ENCODE measurements at places on chromosomes 11 and 22.

- DNase-seq: no peak
Observed at GRCh38 chr11:115290893-115291292, 213.3 kb downstream of the CADM1 start.

DNA sequence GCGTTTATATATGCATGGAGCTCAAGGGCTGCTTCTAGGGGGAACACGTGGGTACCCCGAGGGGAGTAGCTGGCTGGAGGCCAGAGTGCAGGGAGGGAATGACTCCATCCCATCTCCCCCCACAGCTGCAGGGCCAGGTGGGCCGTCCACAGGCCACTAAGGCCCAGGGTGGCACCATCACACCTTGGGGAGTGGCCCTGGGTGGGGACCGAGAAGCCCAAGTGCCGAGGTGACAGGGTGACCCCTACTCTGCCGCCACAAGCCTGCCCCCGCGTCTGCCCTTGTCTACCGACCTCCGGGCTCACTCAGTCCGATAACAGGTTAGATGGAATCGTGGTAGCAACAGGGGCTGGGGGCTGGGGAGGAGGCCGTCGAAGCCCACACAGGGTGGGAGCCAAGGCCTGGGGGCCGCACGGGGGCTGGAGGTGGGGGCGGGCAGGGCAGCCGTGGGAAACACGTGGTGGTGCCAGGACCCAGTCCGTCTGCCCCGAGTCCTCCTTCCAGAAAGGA lies 125.7 kb downstream of the KCNQ1OT1 start:
- no peak for DNase-seq

- DNase-seq: no peak
Observed at GRCh38 chr11:69151836-69152235, 3.9 kb upstream of the SMIM38 start.

DNA sequence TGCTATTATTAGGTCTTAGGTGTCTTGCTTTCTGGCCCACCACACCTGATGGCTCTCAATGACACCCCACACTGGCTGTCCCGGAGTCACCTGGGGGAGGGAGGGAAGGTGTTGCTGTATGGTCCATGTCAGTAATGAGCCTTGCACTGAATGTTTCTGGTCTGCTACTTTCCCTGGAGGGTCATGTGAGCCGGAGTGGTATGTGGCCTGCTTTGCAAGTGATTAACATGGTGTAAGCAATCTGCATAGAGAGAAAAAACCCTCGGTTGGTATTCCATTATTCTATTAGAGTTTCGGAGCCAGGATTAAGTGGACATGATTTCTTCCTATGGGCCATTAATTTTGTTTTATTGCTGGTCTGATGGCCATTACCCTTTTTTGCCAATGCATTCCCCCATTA lies 63.9 kb downstream of the PKNOX2 start:
- no peak for DNase-seq

- no peak for DNase-seq
Observed at GRCh38 chr11:99208813-99209212, 188.1 kb downstream of the CNTN5 start.

GRCh38 chr11:37503411-37504059 lies 905.5 kb upstream of the RAG2 start:
- DNase-seq: no peak

All from stimulated activated CD4-positive, alpha-beta T cell treated with anti-CD3 and anti-CD28 coated beads, Interleukin-1b, Interleukin-23, amount 100 ng/mL, for 1 hour (primary cell).